ENCODE measurements at places on chromosomes 1 and 21. TPM values are rescaled to one million over a fixed set of nuclear protein-coding genes. Genes with fewer than 3 reads are reported as not detected.

GRCh38 chr21:15729674-15730483, at the start of gene USP25:
TSS of gene USP25 (plus strand) at chr21:15729982. CDS start at chr21:15730394, 412 bp downstream.
- DNase-seq = peak; percentile 86

- no peak for DNase-seq
Measured at GRCh38 chr1:45924736-45925135, 121.3 kb downstream of the MAST2 start.

DNA sequence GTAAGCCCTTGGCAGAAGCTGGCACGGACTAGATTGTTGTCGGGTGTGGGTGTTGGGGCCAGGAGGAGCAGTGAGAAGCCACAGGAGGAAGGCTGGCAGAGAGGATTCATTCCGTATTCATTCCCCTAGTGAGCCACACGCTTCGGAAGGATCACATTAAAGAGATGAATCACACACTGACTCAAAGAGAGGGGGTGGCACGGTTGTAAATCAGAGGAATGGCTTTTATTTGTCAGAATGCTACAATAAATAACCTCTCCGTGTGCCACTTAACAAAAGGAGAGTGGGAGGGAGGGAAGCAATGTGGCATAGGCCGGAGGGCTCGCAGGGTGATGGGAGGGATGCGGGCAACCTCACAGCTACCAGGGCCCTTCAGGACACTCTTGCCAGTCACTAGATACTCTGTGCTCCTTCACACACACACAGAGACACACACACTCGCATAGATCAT, 135.5 kb downstream of the HIVEP3 start:
- DNase-seq = no peak

GRCh38 chr1:33459691-33460090, 12.8 kb upstream of the ZSCAN20 start:
- DNase-seq = no peak

DNA sequence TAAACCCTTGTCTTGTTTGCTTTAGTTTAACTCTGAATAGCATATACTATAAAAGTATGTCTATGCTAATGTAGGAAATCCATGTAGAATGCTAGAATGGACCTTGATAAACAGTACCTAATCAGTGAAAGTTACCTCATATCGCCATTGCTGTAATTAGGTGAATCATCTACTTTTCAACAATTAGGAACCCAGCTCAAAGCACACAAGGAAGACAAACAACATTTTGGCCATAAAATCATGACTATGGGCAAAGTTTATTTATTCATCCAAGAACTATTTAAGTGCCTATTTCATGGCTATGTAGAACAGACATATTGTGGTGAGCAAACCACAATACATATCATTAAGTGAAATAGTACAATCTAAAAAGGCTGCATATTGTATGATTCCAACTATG, 1043.2 kb downstream of the BRINP3 start:
- no peak for DNase-seq

DNA sequence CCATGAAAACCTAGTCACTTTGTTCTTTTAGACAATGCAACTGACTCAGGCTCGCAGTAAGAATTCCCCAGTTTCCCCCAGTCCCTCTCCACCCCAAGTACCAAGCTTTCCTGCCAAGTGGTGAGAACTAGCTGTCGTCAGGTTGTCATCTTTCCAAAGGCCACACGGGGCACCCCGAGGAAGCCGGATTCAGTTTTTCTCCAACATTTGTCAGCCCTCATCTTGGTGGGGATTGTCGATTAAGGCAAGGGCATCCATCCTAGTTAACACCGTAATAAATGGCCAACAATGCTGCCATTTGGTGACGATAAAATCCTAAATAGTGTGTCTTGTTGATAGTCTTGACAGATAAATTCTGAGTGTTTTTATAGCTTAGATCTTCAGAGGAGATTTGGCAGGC, 55.9 kb upstream of the PROX1 start:
- DNase-seq = no peak

- DNase-seq = no peak
Measured at GRCh38 chr1:22705586-22705985, 5.1 kb upstream of the EPHB2 start.

DNA sequence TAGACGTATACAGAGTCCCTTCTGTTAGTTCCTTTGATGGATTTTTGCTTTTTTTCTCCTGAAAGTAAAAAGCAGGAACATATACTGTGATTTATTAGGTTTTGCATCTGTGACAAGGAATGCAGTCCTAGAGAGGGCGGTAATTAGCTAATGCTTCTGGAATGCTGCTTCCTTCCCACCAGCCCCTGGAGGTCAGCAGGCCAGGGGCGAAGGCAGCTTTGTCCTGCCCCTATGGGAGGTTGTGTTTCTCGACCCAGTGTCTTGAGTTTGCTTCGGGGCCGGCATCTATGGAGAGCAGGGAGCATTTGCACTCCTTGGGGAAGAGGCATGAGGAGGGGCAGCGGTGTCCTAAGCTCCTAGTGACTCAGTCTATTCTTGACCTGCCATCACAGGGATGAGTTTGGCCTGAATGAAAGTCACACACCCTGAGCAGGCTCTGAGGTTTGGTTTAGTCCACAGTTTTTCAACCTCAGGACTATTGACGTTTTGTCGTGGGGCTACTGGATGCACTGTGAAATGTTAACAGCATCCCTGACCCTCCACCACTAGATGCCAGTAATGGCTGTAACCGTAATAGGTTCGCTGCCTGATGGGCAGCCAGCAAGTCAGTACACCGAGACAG, 85.0 kb upstream of the KCNJ15 start:
- no peak for DNase-seq

DNA sequence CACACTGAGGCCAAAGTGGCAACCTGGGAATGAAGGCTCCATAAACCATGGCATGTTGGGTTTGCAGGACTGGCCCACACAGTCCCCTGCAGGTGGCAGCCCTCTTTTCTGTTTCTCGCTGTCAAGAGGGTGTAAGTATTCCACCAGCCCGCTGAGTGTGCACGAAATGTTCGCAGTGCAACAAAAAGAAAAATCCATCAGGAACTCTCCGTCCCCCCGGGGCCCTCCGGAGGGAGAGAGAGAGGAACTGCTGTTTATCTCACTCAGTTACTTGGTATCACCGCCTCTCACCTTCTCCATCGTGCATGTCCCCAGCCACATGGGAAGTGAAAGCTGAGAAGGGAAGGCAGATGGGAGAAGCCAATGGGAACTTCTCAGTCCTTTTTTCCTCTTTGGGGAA, 38.3 kb downstream of the NCF2 start:
- DNase-seq = no peak

DNA sequence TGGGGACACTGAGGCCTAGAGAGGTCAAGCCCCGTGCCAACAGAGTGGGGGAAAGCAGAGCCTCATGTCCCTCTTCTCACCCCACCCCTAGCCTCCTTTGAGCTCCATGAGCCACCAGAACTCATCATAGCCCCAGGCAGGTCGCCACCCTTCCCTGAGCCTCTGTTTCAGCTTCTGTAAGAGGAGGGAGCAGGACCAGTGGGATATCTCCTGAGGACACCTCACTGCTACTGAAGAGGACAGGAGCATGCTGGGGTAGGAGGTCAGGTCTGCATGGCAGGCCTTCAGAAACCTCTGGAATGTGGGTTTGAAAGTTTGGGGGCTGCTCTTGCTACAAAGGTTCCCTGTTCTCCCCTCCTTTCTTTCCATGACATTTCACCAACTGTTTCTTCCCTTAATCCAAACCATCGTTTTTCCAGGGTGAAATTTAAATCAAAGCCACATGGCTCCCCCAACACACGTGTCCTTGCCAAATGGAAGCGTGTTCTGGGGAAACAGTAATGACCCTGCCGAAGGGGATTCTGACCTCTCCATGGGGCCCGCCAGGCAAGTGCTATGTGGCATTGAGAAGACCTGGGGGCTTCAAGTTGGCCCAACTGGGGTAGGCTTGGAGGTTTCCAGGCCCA, 88.1 kb upstream of the RUNX3 start:
- no peak for DNase-seq

DNA sequence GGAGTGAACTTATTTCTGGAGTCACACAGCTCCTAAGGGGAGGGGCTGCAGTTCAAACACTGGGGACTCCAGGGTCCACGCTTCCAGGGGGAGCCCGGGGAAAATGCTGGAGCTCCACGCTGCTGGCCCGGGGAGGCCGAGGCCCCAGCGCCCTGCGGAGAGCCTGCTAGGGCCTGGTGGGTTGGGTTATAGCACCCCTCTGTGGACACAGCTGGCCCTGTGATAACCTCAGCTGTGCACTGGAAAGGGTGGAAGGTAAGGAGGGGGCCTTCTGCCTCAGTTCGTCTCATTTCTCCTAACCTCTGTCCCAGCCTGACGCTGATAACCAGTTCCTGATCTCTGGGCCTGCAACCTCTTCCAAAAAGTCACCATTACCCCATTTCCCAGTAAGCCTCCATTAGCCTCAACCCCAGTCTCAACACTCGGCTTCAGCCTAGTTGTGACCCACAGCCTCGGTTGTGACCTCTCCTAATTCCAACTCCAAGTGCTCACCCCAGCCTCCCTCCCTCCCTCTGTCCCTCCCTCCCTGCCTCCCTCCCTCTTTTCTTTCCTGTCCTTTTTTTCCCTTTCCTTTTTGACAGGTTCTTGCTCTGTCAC, 7.1 kb downstream of the NBL1 start:
- peak; percentile 48 for DNase-seq

DNA sequence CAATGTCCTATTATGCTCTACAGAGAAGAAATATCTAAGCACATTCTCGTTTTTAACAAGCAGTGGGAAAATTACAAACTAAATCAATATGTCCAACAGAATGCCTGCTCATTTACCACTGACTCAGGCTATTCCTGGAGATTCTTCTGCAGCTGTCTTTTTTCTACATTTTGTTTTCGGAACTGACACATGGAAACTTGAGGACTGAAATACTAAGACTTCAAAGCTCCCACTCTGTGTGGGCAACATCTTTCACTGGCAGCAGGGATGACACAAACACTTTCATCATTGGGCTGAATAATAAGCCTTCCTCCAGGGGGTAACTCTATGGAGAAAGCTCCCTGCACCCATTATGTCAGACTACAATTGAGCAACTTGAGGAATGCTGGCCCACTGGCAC, 175.5 kb upstream of the NCAM2 start:
- DNase-seq = no peak

Gene GJB5
- not detected for total RNA-seq

Gene NBPF10
- total RNA-seq = 1.6 TPM

Gene PAPPA2
- under 0.01 TPM for total RNA-seq

All from hematopoietic multipotent progenitor cell (in vitro differentiated cells).